Hepatocyte (in vitro differentiated cells): ENCODE measurements at places on chromosomes 13 and 19. TPM values are rescaled to one million over a fixed set of nuclear protein-coding genes. Genes with fewer than 3 reads are reported as not detected.

- DNase-seq: no peak
Observed at GRCh38 chr19:7216373-7216902, 77.8 kb downstream of the INSR start.

Gene CFAP97D2
- not detected in 2 replicates for polyA plus RNA-seq

- DNase-seq: no peak
Observed at GRCh38 chr13:97111756-97112155, 110.4 kb upstream of the MBNL2 start.

Gene FAM83E
- polyA plus RNA-seq: 12.4 and 16.1 TPM in 2 replicates

GRCh38 chr19:16561382-16561781, 10.8 kb downstream of the SLC35E1 start:
- DNase-seq: no peak

Gene CBLC
- polyA plus RNA-seq: 38.1 and 39.7 TPM in 2 replicates

Gene LYL1
- 1.0 and 1.4 TPM in 2 replicates for polyA plus RNA-seq
